ENCODE measurements at places on chromosomes 6 and 20. TPM values are rescaled to one million over a fixed set of nuclear protein-coding genes. Genes with fewer than 3 reads are reported as not detected.

DNA sequence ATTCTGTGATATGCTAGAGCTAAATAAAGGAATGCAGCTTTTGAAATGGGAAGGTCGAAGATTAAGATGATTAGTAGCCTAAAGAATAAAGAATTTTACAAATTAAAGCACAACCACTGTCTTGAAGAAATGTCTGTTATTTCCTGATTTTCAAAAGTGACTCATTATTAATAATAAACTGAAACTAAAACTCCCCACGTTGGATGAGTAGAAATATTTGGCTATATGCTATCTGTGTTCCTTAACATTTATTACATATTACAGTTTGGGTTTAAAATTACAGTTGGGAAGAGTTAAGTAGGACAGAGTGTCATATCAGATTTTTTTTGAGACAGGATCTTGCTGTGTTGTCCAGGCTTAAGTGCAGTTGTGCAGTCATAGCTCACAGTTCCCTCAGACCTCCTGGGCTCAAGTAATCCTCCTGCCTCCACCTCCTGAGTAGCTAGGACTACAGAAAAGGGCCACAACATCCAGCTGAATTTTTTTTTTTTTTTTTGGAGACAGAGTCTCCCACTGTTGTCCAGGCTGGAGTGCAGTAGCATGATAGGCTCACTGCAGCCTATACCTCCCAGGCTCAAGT, 47.1 kb downstream of the AKIRIN2 start:
- no peak for DNase-seq

The BPIFA1 gene
- not detected for polyA plus RNA-seq

DNA sequence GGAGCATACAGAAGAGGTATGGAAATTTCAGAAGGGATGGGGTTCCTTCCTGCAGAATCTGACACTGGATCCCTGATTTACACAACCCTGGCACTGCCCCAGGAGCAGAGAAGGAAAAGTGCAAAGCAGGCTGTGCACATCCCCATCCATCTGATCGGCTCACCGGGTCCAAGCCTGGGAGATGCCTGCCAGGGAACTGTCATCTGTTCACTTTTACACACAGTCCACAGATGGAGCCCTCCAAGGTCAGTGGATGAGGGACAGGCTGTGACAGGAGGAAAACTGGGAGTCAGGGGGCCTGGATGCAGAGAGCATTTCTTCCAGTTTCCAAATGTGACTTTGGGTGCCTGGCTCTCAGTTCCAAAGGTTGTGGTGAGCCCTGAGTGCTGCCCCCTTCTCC, 11.0 kb upstream of the SYNDIG1 start:
- DNase-seq = no peak

DNA sequence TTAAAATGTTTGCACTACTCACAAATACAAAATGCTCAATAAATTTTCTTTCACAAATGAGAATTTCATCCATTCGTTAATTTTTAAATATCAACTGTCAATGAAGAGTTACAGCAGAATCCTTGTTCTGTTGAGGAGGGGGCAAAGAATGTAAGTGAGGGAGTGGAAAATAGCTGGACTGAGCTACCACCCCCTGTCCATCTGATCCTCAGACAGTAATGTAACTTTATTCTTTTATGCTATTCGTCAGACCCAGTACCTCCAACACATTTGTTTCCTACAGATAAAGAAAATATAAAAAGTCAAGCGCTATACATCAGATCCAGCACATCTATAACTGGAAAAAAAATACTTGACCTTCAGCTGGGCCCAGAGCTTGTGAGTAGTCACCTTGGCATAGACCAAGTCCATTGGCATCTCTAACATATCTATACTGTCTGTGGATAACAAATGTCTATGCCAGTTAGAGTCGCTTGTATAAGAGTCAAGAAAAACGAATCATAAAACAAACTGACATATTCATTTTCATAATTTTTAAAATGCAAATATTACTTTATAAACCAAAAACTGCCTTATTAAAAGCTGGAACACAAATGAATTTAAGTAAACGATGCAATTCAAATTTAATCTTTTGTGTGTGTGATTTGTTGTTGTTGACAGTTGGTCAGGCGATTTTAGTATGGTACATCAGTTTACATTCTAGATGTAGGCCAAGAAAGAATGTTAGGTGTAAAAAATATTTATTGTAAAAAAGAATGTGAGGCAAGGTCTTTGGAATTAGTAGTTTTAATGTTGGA, 57.2 kb upstream of the HFE start:
- no peak for DNase-seq

The SIRPB1 gene
- 0.36 TPM for polyA plus RNA-seq

DNA sequence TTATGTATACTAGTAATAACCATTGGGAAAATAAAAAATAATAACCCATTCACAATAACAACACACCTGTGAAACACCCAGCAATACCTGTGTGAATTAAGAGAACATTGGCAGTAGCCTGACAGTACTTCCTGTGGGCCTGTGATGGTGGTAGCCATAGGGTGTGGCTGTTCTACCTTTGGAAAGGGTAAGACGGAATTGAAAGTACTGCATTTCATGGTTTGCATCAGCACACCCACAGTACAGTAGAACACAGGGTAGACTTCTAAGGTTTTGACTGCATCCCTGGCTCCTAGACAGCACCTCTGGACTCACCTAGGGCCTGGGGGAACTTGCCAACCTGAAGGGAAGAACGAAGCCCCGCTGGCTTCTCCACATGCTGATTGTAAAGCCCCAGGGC, 279.8 kb downstream of the HTR1B start:
- DNase-seq = no peak

DNA sequence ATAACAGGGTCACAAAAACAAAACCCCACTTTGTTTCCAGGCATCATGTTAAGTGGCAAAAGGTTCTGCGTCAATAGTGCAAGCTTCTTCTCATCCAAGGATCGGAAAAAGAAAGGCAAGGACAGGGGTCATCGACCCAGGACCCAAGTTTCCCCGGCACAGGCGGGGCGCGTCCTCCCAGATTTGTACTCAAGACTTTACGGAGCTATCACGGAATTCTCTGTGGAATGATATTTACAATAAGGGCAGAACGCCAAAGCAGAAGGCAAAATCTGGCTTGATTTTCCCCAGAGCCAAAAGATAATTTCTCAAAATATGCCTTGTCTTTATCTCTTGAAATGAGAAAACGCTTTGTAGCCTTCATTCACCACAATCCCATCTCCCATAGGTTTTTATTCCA, 25.5 kb downstream of the PDE10A start:
- DNase-seq = no peak

- DNase-seq = no peak
These were observed 22.0 kb downstream of the SNAP25 start for GRCh38 chr20:10240655-10241054.

GRCh38 chr6:125942672-125943527, 13.7 kb upstream of the HINT3 start:
- DNase-seq = no peak

GRCh38 chr20:20206788-20207187, 154.5 kb downstream of the CFAP61 start:
- DNase-seq = no peak

The ENPP3 gene
- 1.0 TPM for polyA plus RNA-seq

DNA sequence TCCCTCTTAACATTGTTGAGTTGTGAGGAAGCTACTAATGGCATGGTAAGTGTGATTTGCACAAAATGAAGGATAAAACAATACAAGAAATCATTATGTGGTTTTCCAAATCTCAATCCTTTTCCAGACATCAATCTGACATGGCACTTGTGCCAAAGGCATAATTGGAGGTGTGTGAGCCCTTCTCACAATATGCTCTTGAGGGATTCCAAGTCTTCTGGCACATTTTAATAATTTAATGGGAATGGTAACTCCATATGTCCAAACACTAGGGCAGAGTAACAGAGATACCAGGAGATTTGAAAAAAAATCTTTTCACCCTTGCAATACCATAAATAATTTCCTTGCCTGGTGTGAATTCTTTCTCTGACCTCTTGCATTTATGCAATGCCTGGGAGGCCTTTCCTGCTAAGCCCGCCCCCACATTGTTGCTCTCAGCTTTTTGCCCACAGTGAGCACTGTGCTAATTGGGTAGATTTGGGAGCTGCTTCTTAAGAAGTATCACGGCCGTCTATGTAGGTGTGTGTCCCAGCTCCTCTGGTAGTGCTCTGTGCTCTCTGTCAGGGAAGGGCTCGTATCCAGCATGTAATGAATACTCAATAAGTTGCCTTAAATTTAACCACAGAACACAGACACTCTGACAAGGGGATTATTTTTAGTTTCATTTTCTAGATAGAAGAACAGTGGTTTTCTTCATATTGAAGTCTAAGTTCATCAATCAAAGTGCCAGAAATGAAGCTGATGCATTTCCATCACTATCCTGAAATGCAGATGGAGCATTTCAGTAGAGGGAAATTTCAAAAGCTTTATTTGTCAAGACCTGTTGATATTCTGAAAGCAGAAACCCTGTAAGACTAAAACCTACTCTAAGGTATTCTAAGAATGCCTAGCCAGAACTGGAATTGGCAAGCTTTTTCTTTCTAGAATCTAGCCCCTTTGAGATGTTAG, 54.4 kb upstream of the CEP85L start:
- DNase-seq = no peak

- DNase-seq = no peak
These were observed 143.6 kb upstream of the TMEM170B start for GRCh38 chr6:11393713-11394627.

The BNIP5 gene
- not detected for polyA plus RNA-seq

DNA sequence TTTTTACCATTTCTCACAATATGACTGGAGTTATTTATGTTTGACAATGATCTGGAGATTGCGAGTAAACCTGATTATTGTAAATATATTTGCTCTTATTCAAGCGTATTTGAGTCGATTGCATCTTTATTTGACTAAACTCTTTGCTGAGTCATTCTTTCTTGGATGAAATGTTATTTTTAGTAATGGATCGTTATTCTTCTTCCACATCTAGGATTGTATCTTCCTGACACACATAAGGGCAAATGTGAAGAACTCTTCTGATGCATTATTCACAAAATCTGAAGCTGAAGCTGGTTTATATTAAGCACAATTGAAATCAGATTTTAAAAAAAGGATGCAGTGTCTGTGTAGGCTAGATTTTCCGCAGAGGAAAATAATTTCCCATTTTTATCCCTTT, 68.2 kb downstream of the SEL1L2 start:
- DNase-seq = no peak

DNA sequence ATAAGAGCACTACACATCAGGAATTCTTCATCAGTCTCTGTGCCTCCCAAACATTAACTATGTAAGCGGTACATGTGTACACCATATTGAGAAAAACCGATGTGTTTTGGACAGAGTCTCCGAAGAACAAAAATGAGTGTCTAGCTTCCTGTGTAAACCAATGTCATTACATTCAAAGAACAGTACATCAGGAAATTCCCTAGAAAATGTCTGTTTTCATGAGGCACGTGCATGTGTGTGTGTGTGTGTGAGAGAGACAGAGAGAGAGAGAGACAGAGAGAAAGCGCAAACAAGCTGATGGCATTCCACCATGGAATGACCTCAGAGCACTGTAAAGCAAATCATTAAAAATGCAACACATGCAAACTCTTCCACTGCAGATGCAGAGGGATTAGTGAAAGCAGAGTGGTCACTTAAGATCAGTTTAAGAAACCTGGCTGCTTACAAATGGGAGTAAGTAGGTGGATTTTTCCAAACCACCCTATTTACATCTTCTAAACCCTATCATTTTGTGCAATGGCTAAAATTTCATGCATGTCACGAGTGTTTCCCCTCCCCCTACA, 133.9 kb downstream of the HIVEP2 start:
- DNase-seq = no peak

- no peak for DNase-seq
These were observed 127.4 kb upstream of the LY86 start for GRCh38 chr6:6461138-6461537.

The DLL1 gene
- 4.0 TPM for polyA plus RNA-seq

The TFB1M gene
- polyA plus RNA-seq = 6.0 TPM

The RAMACL gene
- polyA plus RNA-seq = 0.41 TPM

DNA sequence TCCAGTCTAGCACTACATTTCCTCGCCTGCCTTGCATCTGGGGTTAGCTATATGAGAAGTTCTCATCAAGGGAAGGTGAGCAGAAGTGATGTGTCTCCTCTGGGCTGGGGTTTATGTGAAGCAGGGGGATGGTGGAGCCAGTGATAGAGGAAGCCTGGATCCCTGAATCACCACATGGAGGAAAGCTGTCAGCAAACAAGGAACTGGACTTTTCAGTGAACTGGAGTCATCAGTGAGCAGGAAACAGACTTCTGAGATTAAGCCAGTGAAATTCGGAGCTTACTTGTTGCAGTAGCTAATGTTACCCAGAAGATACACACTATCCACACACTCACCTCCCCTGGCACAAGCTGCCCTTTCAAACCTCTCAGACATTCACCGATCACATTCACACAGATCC, 13.4 kb upstream of the TOX2 start:
- DNase-seq = no peak

DNA sequence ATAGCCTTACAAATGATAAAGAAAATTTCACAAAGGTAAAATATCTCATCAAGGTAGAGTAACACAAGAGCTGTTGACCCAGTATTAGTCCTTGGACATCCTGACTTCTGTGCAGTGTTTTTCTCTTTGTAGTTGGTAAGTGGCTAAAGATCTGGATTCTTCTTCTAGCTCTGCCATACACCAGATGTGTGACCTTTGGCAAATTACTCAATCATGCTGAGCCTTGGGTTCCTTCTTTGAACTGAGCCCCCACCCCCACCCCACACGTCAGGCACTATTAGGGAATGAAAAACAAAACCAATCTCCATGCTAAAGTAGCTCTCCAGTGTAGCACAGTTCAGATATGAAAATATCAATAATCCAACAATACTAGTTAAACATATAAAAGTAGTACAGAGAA, 15.1 kb upstream of the TRIM39 start:
- no peak for DNase-seq

- no peak for DNase-seq
These were observed 88.1 kb downstream of the DACT2 start for GRCh38 chr6:168231393-168231957.

The SLC22A16 gene
- polyA plus RNA-seq = not detected

The BTN1A1 gene
- not detected for polyA plus RNA-seq

GRCh38 chr6:149488815-149489214, 4.0 kb upstream of the ZC3H12D start:
- no peak for DNase-seq

GRCh38 chr6:142373268-142374090, 71.7 kb downstream of the ADGRG6 start:
- DNase-seq = no peak

DNA sequence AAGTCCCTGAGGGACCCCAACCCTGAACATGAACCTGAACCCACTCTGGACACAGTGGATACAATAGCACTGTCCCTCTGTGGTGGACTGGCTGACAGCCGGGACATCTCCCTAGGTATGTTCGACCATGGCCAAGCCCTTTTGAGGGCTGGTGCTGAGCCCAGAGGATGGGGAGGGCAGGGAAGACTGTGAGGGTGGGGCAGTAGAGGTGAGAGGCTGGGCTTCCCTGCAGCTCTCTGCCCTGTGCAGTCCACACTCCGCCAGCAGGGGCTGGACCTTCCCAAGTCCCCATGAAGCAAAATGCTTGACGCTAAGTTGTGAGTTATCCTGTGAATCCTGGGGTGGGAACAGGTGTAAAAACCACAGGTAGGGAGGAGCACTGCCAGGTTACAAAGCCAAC, 11.5 kb downstream of the LPIN3 start:
- no peak for DNase-seq

The TOMM34 gene
- 5.1 TPM for polyA plus RNA-seq

- DNase-seq = no peak
These were observed 162.1 kb upstream of the TBX18 start for GRCh38 chr6:84926189-84927155.
